DMS53 (cell line): ENCODE measurements at places on chromosomes 5 and 9.
A peak's percentile ranks its signal among the peaks of the same experiment; 100 is the strongest.

DNA sequence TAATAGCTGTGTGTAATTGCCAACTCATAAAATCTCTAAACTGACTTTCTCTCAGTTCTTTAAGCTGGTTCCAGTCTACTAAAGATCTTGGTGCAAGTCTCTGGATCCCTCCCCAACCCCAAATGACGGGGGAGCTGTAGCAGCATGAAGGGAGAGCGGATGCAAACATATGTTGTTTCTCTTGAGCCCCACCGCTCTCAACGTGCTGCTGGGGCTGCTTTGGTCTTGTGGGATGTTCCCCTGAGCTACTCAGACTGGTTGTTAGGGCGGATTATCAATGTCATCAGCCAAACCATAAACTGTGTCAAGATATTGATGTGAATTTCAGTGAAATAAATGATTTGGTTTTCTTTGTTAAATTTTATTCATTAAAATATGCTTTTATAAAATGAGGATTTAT is 40.9 kb upstream of the APC start:
- DNase-seq: no peak

DNA sequence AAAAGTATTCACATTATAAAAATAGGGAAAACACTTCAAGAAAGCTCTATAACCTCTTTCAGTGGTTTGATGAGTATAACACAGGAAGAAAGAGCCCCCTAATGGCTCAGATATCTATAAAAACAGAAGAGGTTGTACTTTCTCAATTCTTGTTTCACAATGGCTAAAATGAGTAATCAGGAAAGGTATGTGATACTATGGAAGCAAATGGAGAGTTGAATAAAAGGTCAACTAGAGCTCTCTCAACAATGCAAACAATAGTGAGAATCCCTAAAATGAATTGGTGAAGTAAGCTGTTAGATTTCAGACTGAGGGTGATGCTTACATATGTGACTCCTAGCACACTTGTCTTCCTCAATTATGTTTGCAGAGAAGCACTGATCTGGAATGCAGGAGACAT is 584.6 kb upstream of the CDH18 start:
- DNase-seq: peak; percentile 71

GRCh38 chr9:94178927-94179326 is 80.2 kb upstream of the ZNF169 start:
- no peak for DNase-seq

DNA sequence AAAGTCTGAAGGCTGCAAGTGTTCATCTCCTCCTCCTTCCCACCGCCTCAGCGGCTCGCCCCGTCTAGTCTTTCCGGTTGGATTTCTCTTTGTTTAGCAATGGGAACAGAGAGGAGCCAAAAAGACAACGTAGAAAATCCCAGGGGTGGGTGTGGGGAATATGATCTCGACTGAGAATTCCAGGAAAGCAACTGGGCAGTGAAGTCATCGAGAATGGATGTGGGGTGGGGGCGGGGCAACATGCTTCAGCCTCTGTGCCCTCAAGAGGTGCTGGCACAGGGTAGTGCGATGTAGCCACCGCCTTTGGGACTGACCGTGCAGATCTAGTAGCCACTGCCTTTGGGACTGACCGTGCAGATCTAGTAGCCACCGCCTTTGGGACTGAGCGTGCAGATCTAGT is 12.9 kb downstream of the MSX2 start:
- DNase-seq: no peak

DNA sequence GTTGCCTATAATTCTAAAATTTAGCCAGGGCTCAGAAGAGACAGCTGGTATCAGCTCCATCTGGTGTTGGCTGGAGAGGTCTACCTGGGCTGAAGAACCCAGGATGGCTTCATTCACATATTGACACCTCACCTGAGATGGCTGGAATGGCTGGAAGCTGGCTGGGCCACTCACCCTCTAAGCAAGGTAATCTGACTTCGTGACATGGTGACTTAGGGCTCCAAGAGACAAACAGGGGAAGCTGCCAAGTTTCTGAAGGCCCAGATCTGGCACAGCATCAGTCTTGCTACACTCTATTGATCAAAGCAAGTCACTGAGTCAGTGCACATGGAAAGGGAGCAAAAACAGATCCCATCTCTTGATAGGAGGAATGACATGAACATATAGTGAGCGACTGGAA is 102.3 kb downstream of the EPB41L4A start:
- DNase-seq: peak; percentile 6

DNA sequence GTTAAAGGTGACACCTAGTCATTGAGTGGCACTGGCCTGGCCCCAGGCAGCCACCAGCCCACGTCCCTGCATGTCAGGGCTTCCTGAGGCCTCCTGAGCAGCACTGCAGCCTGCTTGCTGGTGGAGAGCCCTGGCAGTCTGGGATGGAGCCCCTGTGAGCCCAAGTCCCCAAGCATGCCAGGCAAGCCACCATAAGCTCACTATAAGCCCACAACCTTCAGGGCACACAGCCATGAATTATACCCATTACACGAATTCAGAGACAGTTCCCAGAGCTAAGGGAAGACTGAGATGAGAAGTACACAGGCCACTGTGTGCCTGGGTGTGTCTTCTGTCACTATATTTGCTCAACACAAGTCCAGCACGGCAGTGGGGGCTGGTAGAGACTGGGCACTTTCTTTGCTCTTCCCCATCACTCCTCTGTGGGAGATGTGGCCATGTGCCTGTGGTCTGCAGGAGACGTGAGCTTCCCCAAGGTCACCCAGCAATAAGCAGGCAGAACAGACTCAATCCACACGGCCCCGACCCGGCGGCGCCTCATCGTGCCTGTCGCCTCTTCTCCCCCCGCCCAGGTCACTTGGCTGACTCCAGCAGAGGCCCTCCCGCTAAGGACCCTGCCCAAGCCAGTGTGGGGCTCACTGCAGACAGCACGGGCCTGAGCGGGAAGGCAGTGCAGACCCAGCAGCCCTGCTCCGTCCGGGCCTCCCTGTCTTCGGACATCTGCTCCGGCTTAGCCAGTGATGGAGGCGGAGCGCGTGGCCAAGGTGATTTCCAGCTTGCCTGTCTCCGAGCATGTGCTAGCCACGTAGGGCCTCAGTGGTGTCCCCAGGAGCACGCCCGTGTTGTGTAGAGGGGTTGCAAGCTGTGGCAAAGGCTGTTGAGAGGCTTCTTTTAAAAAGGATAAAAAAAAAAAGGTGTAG is 114.8 kb downstream of the WNK2 start:
- DNase-seq: peak; percentile 54
